ENCODE measurements at places on chromosomes 7 and 10.

DNA sequence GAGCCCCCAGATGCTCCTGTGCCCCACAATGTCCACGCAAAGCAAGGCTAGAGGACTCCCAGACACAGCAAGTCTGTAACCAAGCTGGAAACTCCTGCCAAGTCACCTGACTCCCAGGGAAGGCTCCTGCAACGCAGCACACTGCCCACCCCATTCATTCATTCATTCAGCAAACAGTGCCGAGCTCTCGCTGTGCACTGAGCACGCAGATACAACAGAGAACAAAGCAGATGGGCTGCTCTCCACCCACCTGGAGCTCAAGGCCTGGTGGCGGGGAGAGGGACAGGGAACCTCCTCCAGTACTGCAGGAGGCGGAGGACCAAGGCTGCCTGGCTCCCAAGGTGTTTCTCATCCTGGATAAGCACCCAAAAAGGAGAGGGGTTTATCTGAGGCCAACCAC is 8.6 kb downstream of the KCNH2 start:
- DNase-seq: no peak
- peaks cover 43% of the 10 kb centered on the region for H3K4me1 ChIP-seq
- H3K36me3 ChIP-seq: no peaks in the 10 kb centered on the region

GRCh38 chr7:110809832-110810231 is 281.1 kb upstream of the LRRN3 start:
- H3K4me1 ChIP-seq: peaks cover 23% of the 10 kb centered on the region
- no peak overlapping the region for H3K4me3 ChIP-seq
- DNase-seq: no peak
- H3K36me3 ChIP-seq: peaks cover 5% of the 10 kb centered on the region

- no peaks in the 10 kb centered on the region for H3K27me3 ChIP-seq
- DNase-seq: no peak
- no peak overlapping the region for H3K4me3 ChIP-seq
- H3K27ac ChIP-seq: no peak overlapping the region
- no peaks in the 10 kb centered on the region for H3K36me3 ChIP-seq
These were observed 74.7 kb downstream of the MKI67 start for GRCh38 chr10:128051548-128051947.

DNA sequence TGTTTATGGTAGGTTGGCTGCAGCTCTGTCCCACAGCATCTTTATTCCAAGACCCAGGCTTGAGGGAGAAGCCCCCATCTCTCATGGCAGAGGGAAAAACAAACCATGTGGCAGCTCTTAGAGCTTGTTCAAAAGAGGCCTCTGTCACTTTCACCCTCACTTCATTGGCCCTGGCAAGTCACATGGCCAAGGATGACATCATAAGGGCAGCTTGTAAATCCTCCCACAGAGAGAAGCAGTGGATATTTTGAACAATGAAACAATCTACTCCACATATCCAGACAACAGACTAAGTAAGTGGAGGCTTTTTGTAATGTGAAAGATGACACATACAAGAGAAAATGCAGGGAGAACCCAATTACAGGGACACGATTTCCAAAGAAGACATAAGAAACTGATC is 108.1 kb downstream of the GRID1 start:
- H3K36me3 ChIP-seq: no peaks in the 10 kb centered on the region
- peaks cover 25% of the 10 kb centered on the region for H3K4me1 ChIP-seq
- H3K27ac ChIP-seq: no peak overlapping the region
- H3K27me3 ChIP-seq: peaks cover 4% of the 10 kb centered on the region
- no peak for DNase-seq

DNA sequence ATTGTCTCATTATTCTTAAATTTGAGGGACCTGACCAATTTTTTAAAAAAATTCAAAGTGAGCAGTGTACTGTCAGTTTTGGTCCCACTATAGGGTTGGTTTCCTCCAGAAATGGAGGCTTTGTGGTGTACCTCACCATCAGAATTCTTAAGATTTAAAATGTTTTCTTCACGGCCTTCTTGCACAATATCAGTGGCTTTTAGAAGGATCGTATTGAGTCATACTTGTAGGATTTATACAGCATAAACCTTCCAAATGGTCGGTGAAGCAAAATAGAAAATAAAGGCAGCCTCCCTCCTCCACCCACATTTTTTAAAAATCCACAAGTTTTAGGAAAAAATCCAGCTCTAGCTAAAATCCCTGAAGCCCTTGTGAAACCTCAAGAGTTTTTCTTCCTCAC is 126.4 kb downstream of the RNLS start:
- no peaks in the 10 kb centered on the region for H3K27me3 ChIP-seq
- H3K36me3 ChIP-seq: no peaks in the 10 kb centered on the region
- no peak overlapping the region for H3K4me3 ChIP-seq
- peaks cover 2% of the 10 kb centered on the region for H3K4me1 ChIP-seq
